Activated CD4-positive, CD25-positive, alpha-beta regulatory T cell treated with anti-CD3 and anti-CD28 coated beads, Interleukin-2, amount 50 U/mL, for 24 hours (primary cell): ENCODE measurements at places on chromosomes 3 and 15.

- no peak for ATAC-seq
Measured at GRCh38 chr3:88661433-88661824, 446.0 kb upstream of the EPHA3 start.

DNA sequence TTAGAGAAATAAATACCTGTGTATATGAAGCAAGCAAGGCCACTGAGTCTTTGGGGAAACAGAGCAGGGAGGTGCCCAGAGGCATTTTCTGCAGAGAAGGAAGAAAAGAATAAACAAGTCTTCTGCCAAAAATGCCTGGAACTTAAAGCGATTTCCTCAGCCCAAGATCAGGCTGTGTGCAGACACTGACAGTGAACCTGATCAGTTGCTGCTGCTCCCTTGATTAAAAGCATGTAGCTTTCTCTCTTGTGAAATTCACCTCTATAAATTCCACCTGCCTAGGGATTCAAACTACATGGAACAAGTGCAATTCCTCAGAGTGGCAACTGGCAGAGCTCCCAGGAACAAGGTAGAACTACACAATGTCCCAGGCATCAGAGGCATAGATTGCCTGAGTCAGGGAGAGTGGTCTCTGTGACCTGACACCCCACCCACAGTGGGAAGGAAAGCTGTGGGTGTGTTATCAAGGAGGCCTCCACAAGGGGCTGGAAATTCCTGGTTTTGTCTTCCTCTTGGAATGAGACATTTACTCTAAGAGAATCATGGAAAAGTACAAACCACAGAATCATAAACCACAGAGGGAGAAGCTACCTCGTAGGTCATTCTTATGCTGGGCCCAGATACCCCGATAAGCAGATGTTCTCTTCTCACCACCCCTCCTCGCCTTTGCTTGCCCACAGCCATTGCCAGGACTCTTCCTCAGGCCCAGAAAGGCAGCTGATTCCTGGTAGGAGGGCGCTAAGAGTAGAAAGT is 1.8 kb upstream of the ZBTB38 start:
- ATAC-seq = no peak

GRCh38 chr15:83992324-83993031 is 243.1 kb upstream of the GOLGA6L4 start:
- no peak for ATAC-seq

DNA sequence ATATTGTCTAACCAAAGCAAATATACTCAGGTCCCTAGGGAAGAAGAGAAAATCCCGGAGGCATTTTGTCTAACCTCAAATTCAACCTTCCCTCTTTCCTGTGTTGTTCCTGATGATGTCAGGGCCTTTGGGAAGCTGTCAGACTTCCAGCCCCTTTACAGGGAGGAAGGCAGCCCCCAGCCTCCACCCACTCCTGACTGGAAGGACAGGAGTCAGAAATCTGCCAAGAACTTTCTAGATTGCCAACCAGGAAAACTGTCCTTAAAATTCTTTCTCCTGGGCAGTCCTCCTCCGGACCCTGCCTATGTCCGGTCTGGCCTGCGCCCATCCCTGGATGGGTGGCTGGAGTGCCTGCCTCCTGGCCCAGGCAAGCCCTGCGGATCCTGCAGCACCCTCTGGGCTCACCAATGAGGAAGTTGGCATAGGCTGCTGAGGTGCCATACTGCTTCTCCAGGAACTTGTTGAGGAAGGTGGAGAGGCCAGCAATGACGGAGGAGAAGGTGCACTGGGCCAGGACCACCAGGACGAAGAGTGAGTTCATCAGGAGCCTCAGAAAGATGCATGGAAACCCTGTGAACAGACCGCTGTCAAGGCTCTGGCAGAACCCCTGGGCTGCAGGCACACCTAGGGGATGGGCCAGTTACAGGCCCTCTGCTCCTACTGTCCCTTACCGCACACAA is 52.6 kb upstream of the RAB6B start:
- ATAC-seq = no peak

GRCh38 chr3:55330355-55330754 is 156.8 kb downstream of the WNT5A start:
- ATAC-seq = no peak

DNA sequence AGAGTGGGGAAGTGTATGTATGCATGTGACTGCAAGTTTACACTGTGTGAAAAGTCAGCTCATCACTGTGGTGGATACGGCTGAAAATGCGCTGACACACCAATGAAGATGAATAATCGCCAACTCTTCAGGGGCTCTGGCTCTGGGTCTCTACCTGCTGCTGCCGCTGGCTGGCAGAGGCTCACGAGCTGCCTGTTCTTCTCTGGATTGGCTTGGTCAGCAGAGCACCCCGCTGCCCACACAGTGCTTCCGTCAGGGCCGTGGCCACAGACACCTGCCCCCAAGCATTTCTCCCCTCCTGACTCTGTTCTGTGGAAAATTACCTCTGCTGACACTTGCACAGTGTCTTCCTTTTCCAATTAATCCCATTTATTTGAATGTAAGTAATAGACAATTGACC is 215.5 kb downstream of the GAP43 start:
- ATAC-seq = no peak

- ATAC-seq = no peak
Measured at GRCh38 chr3:176584413-176585176, 612.7 kb downstream of the TBL1XR1 start.

DNA sequence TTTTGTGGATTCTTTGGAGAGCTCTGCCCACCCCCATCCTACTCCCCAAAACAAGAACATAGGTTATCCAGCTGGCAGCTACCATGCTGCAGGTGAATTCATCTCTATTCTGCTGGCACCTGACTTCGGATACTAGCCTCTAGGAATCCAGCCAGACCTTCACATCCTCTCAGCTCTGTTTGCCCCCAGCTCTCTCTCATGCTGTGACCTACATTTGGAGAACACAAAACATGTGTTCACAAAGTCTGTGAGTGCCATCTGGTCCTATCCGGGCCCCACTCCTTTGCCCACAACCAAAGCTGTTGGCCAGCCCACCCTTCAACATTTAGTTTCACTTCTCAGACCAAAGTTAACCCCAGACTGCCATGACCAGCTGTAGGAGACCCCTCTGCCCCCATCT is 89.4 kb upstream of the C3orf80 start:
- ATAC-seq = no peak

- ATAC-seq = no peak
Measured at GRCh38 chr15:60353245-60353920, 44.4 kb downstream of the ANXA2 start.

- ATAC-seq = no peak
Measured at GRCh38 chr3:187967993-187968392, 186.0 kb upstream of the LPP start.

- ATAC-seq = peak; percentile 71
Measured at GRCh38 chr3:122642935-122643334, 37.7 kb upstream of the PARP14 start.

- peak; percentile 82 for ATAC-seq
Measured at GRCh38 chr3:71689291-71689690, 35.9 kb downstream of the EIF4E3 start.

DNA sequence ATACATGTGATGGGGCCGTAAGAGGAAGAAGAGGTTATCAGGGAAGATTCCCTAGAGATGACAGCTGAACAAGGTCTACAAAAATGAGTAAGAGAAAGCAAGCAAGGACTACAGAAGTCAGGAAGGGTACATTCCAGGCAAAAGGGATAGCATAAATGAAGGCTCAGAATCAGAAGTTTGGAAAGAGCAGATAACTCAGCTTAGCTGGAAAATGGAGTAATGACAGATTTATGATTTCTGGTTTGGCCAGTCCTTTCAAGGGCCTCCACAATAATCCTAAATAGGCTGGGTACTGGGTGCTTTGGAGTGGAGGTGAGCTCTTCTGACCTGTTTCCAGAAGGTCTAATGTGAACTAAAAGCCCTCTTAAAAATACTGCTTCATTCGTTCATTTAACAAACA is 110.7 kb downstream of the MYO5A start:
- no peak for ATAC-seq

- ATAC-seq = no peak
Measured at GRCh38 chr3:160948273-160948672, 156.9 kb downstream of the B3GALNT1 start.

DNA sequence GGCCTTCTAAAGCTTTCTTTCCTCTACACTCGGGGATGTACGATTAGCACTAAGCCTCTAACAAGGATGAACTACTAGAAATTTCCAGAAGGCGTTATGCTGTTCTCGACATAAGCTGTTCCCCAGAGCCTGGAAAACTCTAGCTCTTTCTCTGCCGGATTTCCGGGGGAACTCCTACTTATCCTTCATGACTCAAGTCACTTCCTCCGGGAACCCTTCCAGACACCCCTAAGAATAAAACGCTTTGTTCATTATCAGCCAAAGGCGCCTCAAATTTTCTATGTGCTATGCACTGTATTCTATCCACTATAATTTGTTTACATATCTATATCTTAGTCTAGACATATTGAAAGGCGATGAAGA is 455 bp upstream of the SNAP23 start:
- ATAC-seq = no peak

DNA sequence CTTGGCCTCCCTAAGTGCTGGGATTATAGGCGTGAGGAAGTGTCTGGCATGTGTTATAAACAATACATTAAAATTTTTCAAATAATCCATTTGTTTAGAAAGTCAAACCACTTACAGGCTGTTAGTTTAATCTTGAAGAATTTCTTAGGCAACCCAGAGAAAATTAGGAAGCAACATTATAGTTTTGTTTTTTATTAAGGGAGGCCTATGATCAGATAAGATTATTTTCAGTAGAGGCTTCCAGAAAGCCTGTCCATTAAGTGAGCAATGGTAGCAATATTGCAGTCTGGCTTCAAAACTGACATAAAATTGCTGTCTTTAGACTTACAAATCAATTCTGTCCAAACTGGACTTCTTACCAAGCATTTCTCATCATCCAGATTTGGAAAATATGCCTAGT is 49.6 kb downstream of the CD47 start:
- ATAC-seq = no peak

DNA sequence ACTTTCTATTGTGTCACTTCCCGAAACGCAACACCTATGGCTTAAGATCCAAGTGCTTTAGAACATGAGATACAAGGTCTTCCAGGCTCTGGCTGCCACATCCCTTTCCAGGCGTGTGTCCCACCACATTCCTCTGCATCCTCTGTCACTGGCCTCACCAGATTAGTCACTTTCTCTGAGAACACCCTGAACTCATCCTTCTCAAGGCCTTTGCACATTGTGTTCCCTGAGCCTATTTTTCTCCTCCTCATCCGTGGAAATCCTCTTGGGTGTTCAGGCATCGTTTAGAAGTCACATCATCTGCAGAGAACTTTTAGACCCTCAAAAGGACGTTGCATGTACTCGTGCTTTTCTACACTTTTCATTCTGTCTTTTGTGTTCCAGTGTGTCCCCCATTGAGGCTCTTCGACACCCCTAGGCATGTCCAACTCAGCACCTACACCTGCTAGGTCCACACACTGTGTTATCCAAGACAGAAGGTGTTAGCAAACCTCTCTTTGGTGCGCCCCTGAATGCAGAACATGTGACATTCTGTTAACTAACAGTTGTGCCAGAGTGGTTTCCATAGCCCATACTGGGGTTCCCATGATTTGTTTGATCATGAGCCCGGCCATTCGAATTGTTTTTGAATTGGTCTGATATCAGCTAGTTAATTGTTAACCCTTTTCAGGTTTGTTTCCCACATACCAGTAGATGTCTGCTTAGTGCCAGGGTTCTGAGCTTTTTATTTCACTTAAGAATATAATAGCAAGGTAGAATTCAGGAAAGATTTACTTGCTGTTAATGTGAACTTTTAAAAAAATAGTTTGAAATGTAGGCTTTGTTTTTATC is 67.2 kb downstream of the LPP start:
- ATAC-seq = no peak

GRCh38 chr3:23740517-23740965 is 65.2 kb upstream of the UBE2E1 start:
- peak; percentile 65 for ATAC-seq

- no peak for ATAC-seq
Measured at GRCh38 chr15:25247407-25248038, 191.3 kb downstream of the UBE3A start.

DNA sequence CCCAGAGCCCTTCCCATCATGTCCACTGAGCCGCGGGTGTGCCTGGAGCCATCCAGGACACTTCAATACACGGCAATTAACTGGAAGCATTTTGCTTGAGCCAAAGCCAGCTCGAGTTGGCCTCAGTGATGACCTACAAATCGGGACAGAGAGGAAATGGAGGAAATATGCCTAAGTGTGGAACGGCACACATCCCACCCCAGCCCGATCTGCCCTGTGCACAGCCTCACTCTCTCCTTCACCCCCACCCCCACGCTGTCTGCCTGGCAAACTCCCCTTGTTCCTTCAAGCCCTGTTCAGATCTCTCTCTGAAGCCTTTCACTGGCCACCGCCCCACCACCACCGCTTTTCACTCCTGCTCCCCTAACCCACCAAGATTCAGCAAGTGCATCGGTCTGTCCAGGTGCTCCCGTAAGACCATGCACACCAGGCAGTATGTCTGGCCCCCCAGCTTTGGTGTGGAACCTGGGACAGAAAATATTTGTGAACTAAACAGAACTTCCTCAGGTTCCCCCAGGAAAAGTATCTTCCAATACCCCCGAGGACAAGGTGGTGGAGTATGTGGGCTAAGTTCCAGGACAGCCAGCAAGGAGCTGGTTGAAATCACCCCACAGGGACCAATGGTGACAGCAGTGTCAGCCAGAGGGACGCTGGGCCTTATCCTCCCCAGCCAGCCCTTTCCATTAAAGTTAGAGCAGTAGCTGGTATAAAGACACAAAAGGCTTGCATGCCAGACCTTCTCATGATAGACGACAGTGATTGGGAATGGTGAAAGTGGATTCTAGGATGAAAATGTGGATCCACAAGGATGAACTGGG is 83.7 kb downstream of the VGLL4 start:
- ATAC-seq = no peak

DNA sequence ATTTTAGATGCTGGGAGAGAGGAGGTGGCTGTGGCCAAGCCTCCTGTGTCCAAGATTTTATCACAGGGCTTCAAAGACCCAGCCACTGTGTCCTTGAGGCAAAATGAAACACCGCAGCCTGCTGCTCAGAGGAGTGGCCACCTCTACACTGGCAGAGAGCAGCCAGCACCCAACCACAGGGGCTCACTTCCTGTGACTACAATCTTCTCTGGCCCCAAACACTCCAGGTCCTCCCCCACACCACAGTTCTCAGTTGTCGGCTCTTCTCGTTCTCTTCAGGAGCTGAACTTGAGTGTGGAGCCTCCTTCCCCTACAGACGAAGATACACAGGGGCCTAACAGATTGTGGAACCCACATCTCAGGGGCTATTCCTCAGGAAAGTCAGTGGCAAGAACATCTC is 45.6 kb downstream of the CDAN1 start:
- ATAC-seq = no peak
